ENCODE measurements at places on chromosomes 1 and 21.

DNA sequence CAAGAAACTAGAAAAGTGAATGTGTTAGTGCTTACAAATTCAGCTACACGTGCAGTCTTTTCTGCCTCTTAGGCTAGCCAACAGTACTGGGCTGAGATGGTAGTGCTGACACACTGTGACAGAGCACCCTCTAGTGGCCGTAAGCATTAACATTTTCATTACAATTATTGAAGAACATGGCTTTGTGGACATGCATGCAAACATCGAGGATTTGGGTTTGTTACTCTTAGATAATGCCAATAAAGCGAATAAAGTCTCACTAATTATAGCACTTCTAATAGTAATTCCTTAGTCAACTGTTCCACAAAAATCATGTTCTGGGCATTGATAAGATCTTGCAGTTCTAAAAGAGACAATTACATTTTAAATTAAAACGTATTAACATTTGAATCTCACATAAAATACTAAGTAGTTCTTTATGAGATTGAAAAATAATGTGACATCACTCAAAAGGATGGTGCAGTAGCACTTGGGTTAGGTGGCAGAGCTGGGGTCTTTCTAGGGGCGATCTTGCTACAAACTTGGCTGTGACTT lies 47.1 kb downstream of the MYSM1 start:
- peak; percentile 52 for DNase-seq

DNA sequence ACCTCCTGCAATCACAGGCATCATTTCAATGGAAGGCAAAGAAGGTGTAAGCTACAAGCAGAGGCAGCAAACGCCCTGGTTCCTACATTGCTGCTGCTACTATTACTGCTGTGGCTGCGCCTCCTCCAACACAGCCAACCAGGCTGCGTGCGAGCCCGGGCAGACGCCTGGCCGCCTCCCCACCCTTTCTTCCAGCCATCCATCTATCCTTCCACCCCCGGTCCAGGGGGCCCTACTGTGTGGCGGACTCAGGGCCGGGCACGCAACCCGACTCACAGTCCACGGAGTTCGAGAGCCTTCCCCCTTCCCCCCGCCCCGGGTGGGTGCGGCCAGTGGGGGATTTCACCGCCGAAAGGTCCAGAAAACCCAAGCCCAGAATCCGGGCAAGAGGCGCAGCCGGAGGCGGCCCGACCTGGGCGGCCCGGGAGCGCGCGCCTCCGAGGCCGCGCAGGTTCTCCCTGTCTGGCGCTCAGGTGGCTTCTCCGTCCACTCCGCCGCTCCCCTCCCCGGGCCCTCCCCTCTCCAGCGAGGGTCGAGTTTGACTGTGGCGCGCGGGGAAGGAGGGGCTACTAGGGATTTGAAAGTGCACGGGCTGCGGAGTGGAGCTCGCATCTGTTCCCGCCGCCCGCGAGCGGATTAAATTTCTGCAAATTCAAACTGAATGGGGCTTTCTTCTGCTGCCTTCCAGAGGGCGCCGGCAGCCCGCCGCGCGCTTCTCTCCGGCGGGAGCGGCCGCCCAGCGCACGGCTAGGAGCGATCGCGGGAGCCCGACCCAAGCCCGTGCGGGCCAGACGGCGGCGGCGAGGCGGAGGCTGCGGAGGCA lies at the start of gene HUNK:
Gene HUNK (plus strand): TSS at position 569 of the 823 bp plus-strand sequence. CDS start 655 bp downstream, outside the sequence.
- DNase-seq = no peak

DNA sequence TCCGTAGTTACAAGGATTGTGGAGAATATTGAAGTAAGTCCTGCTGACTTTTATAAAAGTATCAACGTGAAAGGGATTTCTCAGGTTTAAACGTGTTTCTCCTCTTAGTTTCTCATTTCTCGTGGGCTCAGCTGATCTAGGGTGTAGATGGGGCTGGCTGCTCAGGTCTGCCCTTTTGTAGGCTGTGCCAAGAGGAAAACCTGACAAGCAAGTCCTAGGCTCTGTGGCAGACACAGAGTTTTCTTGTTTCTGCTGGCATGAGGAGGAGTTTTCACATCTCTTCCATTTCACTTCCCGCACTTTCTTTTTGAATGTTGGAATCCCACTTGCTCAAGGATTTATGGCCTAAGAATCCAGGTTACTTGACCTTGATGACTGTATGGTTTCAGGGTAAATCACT lies 14.8 kb downstream of the VPS13D start:
- no peak for DNase-seq

- no peak for DNase-seq
These were observed 807.7 kb downstream of the USP25 start for GRCh38 chr21:16537501-16537900.

GRCh38 chr1:90728502-90729287 lies 11.6 kb upstream of the BARHL2 start:
- no peak for DNase-seq

DNA sequence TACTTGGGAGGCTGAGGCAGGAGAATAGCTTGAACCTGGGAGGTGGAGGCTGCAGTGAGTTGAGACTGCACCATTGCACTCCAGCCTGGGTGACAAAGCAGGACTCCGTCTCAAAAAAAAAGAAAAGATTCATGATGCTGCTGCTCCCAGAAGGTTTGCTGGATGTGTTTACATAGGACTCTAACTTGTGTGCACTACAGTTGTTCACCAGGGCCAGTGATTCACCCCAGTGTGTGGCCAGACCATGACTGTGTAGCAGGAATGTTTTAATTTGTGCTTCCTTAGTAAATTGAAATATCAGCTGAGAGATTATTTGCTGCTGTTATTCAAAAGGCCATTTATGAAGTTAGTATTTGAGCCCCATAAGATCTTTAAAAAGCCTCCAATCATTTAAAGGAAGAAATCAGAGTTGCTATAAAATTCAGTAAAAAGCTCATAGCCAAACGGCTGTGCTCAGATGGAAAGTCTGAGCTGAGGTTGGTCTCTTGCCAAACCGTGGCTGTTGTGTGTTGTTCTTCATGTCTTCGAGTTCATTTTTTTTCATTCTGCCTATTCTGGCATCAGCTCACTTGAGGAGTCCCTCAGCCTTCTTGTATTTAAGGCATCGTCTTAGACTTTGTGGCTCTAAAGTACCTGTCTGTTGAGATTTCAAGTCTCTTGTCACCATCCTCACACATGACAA lies 18.1 kb upstream of the PGD start:
- DNase-seq = no peak

GRCh38 chr1:245419461-245419978 lies 264.7 kb downstream of the KIF26B start:
- DNase-seq = no peak

- no peak for DNase-seq
These were observed at the start of gene ARHGEF16 for GRCh38 chr1:3453891-3454810. ARHGEF16 (plus strand) TSS chr1:3454665; CDS start chr1:3463085, 8,420 bp downstream.

- no peak for DNase-seq
These were observed 1.2 kb downstream of the CD160 start for GRCh38 chr1:145720556-145720877.

GRCh38 chr1:66350001-66350547 lies 183.9 kb upstream of the SGIP1 start:
- no peak for DNase-seq

DNA sequence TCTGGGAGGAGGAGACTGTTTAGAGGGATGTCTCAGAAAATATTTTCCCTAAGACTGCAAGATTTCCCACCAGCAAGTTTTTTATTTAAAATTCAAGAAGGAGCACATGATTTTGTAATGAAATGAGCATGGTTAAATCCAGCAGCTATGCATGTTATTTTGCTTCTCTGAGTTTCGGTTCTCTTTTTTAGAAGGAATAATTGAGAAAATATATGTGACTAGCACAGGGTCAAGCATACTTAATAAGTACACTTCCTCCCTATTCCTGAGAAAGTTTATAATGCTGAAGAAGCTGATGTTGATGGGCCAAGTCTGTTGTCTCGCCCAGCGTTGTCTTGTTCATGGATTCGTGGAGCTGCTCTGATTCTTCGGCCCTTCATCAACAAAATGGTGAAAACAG lies 51.2 kb downstream of the EXO1 start:
- no peak for DNase-seq

GRCh38 chr1:65812065-65812464 lies 19.4 kb downstream of the PDE4B start:
- DNase-seq = no peak

Measured in iPS DF 6.9 (cell line).